Stimulated activated CD4-positive, alpha-beta T cell treated with anti-CD3 and anti-CD28 coated beads, Interleukin-1b, Interleukin-23, amount 100 ng/mL, for 24 hours (primary cell): ENCODE measurements at places on chromosomes 13 and 19.

DNA sequence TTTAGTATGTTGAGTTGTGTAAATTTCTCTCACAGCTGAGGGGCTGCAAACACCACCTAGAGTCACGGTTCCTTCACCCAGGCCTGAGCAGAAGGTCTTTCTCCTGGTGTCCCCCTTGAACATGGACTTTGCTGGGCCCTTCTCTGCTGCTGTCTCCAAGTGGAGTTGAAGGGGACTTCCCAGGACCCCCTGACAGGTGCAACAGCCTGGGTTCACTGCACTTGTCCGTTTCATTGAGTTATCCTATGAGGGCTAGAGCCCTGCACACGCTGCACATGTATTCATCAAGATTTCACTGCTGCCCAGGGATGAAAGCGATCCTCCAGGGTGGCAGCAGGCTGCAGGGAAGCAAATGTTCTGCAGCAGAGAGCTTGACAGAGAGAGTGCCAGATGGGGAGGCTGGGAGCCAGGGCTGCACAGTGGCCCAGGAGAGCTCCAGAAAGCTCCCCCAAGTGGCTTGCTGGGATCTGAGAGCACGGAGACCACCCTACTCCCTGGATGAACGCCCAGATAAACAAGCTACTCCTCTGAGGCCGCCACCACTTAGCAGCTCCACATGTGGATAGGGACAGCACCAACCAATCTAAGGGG, 10.3 kb downstream of the TMEM272 start:
- no peak for DNase-seq

GRCh38 chr19:10471909-10472308, 31.2 kb downstream of the KEAP1 start:
- no peak for DNase-seq

DNA sequence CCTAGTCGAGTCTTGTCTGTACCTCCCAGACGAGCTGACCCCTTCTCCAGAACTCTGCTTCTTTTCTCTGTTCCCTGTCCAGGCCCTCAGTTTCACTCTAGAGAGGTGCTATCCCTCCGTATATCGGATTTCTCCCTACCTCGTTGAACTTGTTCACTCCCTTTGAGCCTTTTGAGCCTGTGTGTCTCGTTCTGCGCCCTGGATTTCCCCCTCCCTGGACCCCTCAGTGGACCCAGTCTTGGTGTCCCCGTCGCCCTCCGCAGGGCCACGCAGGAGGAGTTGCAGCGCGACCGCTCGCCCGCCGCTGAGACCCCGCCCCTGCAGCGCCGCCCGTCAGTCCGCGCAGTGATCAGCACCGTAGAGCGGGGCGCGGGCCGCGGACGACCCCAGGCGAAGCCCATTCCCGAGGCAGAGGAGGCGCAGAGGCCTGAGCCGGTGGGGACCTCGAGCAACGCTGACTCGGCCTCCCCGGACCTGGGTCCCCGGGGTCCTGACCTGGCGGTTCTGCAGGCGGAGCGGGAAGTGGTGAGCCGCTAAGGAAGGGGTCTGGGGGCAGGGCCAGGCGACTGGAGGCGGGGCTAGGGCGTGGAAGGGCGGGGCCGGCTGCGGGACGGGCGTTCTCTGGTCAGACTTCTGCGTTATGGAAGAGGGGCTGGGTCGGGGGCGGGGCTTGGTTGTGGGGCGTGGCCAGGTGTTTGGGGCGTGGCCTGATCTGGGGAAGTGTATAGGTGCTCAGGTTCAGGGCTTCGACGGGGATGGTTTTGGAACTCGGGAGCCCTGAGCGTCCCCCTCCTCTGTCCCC, 5.5 kb downstream of the EPS8L1 start:
- peak; percentile 76 for DNase-seq

DNA sequence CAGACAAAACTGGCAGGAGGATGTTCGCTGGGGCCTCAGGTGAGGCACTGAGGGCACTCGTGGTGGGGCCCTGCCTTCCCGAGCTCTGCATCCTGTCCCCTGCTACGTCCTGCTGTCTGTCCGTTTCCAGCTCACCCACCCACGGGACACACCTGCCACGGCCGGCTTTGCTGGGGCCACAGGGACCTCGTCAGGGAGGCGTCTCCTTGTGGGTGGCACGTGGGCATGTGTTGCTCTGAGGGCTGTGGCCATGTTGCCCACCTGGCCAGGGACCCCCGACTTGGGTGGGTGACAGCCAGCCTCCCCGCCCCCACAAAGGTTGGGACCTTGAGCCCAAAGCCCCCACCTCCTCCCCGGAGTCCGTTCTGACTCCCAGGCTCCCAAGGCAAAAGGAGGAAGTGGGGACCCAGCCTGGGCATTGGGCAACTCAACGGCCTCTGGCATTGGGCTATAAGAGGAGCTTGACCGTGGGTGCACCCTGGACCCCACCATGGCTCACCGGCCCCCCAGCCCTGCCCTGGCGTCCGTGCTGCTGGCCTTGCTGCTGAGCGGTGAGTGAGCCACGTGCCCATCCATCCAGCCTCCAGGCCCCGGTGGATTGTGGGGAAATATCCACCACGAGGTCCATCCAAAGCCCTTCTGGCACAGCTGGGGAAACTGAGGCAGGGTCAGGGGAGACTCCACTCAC, at the start of gene PRTN3:
Gene PRTN3, plus strand, starts transcription at position 481 of the 688 bp plus-strand sequence. Its CDS starts 10 bp downstream, at position 491.
- no peak for DNase-seq

DNA sequence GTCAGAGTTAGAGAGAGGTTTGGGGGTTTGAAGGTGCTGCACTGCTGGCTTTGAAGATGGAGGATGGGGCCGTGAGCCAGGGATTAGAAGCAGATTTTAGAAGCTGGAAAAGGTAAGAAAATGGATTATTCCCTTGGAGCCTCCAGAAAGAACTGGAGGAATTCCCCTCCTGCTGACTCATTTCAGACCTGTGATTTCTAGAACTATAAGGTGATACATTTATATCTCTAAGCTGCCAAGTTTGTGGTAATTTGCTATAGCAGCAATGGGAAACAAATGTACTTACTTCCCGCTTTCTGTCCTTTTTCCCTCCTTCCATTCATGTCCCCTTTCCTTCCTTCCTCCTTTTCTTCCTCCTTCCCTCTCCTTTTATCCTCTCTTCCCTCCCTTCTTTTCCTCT, 78.5 kb upstream of the PCDH8 start:
- DNase-seq, result no peak

GRCh38 chr19:28595722-28596480, 617.0 kb downstream of the UQCRFS1 start:
- DNase-seq, result no peak

DNA sequence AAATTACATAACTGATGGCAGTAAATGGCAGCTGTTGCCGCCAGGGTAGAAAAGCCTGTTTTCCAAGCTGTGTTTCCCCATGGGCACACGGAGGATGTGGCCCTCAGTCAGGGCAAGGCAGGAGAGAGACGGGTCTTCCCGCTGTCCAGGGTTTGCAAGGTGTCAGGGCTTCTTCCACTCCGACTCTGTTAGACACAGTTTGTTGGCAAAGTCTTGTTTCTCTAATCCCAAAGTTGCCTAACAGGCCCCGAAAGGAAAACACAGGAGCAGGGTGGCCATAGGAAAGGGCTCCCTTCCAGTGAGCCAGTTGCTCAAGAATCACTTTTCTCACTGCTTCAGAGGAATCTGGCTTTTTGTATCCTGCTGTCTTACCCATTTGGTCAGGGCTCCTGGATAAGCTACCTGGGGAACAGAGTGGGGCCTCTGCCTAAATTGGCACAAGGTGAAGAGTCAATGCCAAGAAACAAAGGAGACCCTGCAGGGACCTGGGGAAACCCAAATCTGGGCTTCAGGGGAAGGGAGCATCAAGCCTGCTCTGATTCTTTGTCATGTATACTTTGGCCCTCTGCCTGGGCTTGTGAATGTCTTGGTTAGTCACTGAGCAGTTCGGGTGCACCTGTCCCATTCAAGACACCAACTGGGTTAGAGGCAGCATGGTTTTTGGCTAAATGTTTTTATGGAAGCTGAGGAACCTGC, 29.0 kb upstream of the CXCL17 start:
- DNase-seq, result no peak

GRCh38 chr13:50140581-50141374, 125.5 kb downstream of the KCNRG start:
- DNase-seq, result no peak

GRCh38 chr13:101775267-101775666, 322.8 kb downstream of the ITGBL1 start:
- no peak for DNase-seq

GRCh38 chr13:36778083-36778671, 40.8 kb upstream of the RFXAP start:
- no peak for DNase-seq

DNA sequence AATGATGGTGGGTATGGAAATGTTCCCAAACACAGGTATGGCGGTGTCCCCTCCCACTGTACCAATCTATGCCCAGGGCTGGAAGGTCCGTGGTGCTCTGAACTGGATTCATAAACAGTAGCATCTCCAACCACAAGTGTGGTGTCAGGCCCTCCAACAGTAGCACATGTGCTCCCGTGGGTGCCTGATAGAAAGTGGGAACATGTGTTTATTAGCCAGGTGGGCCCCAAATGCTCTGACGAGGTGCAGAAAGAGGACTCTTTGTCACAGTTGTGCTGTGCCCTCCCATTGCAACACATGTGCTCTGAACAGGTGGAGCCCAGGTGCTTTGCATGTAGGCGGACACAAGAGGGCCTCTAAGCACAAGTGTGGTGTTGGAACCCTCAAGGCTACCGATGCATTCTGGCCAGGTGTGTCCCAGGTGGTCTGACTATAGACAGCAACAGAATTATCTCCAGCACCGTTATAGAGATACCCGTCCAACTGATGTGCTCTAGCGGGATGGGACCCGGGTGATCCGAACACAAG, 75.4 kb upstream of the ZNF30 start:
- no peak for DNase-seq

GRCh38 chr19:50377051-50377461, 799 bp downstream of the NR1H2 start:
- DNase-seq, result no peak

DNA sequence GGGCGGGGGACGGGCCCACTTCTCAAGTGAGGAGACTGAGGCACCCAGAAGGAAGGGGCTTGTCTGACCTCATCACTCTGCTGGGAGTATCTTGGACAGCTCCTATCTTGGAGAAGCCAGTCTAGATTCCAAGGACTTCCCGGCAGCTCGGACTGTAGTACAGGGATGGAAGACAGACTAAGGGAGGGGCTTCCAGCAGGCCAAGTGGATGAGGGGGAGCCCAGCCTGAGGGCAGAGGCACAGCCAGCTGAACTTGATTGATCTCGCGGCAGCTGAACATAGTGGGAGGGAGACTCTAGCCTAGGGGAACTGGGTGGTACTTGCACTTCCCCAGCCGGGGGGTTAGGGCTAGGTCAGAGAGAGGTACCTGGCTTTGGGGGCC, 711 bp downstream of the CILP2 start:
- no peak for DNase-seq

DNA sequence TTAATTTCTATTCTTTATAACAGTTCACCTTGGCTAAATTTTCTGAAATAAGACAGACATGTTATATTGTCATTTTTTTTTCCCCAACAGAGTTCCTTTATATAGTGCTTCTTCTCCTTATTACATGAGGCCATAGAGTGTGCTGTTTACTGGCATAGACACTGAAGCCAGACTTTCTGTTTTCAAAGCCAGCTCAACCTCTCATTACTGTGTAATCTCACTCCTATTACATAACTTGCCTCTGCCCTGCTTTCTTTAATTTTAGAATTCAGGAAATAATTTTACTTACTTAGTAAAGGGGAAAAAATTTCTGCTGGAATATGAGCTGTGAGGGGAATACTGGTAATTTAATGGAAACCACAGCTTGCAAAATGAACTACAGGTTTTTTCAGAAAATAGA, 1380.4 kb downstream of the SLITRK1 start:
- DNase-seq, result no peak

GRCh38 chr19:6677883-6678689, 8.1 kb upstream of the TNFSF14 start:
- DNase-seq, result no peak

DNA sequence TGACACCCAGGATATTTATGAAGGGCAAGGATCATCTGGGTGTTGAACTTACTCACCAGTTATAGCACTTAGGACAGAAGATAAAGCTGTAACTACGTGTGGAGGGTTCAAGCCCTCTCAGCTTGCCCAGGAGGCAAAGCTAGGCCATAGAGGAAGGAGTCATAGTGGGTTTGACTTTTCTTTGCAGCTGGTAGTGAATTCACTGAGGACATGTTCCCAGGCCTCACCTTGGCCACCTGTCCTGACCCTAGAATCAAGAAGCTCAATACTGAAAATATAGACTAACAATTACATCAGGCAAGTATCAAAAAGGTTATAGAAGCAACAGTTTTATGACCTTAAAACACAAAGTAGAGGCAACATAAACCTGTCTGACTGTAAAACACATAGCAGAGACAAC, 1207.7 kb downstream of the SLITRK1 start:
- DNase-seq, result no peak

GRCh38 chr13:106815545-106815944, 247.6 kb upstream of the ARGLU1 start:
- DNase-seq, result no peak

DNA sequence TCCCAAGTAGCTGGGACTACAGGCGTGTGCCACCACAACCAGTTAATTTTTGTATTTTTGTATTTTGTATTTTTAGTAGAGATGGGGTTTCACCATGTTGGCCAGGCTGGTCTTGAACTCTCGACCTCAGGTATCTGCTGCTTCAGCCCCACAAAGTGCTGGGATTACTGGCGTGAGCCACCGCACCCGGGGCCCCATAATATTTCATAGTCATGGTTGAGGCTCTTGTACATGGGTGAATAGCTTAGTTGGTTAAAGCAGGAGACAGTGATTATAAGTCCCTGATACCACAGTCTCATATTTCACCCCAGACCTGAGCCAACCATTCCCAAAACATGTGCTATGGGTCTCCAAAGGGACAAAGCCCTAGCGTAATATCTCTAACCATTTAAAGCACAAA, 26.1 kb downstream of the MBNL2 start:
- no peak for DNase-seq

DNA sequence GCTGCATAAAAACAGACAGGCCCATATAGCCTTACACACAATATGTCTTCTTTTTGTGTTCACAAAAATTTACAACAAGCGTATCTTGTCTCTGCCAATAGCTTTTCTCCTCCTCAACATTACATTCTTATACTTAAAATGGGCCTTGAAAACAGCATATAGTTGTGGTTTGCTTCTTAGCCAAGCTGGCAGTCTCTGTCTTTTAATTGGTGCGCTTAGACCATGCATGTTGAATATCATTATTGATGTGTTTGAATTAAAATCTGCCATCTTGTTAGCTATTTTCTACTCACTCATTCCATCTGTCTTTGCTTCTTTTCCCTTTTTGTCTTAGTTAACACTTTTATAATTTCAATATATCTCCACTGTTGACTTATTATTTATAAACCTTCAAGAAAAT, 76.4 kb downstream of the ING1 start:
- DNase-seq, result no peak
